Activated naive CD4-positive, alpha-beta T cell treated with anti-CD3 and anti-CD28 coated beads for 36 hours (primary cell): ENCODE measurements at places on chromosomes 16 and 17.
A peak's percentile ranks its signal among the peaks of the same experiment; 100 is the strongest.

DNA sequence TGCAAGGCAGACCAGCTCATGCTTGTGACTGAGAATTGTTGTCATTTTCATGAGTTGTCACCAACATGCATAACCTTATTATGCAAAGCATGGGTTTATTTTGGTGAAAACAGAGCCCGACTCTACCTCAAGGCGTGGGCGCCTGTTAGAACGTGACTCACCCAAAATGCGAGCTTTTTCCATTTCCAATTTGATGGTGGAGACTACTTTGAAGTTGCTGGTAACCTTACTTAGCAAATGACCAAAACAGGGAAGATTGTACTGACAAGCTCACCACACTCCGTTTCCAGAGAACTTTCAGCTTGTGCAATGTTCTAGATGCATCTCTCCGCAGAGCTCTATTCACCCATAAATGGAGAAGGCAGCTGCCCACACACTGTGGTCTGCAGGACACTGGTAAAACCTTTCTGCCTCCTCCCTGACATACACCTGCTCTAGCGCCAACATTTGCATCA is 284.5 kb downstream of the MAF start:
- peak; percentile 69 for DNase-seq

DNA sequence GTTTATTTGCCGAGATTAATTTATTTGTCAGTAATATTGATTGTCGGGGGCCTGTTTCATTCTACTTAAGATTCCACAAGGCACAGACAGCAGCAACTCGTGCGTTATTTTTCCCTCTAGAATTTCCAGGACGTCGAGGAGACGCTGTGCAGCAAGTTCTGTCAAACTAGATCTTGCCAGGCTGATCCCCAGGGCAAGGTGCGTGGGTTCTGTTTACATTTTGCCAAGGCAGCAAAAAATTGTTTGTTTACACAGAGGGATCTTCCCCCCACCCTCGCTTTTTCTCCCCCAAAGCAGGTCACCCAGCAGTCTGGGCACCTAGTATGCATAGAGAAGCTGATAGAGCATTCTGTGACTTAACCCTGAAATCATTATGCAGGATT is 111.4 kb downstream of the IRX3 start:
- no peak for DNase-seq

DNA sequence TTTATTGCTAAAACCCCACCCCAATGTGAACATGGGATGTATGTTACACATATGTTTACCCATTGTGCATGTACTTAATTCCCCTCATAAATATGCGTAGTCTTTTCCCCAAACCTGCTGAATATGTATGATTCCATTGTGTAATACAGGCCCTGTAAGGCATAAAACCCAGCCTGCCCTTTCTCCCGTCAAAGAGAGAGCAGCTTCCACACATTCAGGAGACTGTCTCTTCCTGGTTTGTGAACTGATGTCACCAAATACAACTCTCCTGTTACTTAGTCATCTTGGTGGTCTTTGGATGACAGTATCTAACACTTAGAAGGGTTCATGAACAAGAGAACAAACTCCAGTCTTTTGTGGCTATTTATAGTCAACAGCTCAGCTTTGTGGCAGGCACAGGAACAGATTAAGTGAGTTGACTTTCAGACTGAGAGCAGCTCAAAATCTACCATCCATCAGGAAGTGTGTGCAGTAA is 24.7 kb upstream of the TMC7 start:
- DNase-seq = no peak

- no peak for DNase-seq
These were observed 37.0 kb upstream of the CCDC182 start for GRCh38 chr17:57782062-57782490.
